Thoracic aorta (tissue), 2 donors: ENCODE measurements at places on chromosomes 2 and 18. TPM values are rescaled to one million over a fixed set of nuclear protein-coding genes. Genes with fewer than 3 reads are reported as not detected.

The DSG4 gene
- total RNA-seq, result not detected

- no peak for DNase-seq
Observed at GRCh38 chr2:112906276-112906675, 4.7 kb upstream of the IL37 start.

GRCh38 chr2:63008838-63009237 is 41.8 kb upstream of the OTX1 start:
- no peak for DNase-seq

The CSRNP3 gene
- 2.7 TPM for total RNA-seq

DNA sequence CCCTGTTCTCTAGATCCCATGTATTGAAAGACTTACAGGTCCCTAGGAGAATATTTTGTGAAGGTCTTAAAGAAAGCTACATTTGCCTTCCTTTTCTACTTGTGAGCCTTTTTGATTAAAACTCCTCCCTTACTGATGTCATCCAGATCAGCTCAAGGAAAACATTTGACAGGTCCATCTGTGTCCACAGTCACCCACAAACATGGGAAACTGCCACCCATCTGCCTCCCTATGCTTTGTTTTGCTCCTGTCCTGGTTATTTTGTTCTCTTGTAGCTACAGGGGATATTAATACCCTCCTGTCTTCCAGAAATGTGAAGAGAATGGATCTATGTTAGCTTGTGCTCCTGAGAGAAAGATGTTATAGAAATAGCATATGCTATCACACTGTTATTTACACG is 203.6 kb upstream of the GALNT5 start:
- DNase-seq, result no peak

GRCh38 chr2:198657512-198658121 is 800.1 kb downstream of the SATB2 start:
- DNase-seq, result no peak

GRCh38 chr2:152093464-152093863 is 5.4 kb downstream of the CACNB4 start:
- DNase-seq, result no peak

- DNase-seq, result no peak
Observed at GRCh38 chr2:202765436-202765835, 106.1 kb downstream of the ICA1L start.

The TBC1D8 gene
- 47.4 TPM for total RNA-seq

- no peak for DNase-seq
Observed at GRCh38 chr2:207722773-207723424, 11.5 kb downstream of the CCNYL1 start.

The SPATA3 gene
- total RNA-seq, result not detected

- DNase-seq, result no peak
Observed at GRCh38 chr2:103276869-103277268, 515.0 kb downstream of the TMEM182 start.

DNA sequence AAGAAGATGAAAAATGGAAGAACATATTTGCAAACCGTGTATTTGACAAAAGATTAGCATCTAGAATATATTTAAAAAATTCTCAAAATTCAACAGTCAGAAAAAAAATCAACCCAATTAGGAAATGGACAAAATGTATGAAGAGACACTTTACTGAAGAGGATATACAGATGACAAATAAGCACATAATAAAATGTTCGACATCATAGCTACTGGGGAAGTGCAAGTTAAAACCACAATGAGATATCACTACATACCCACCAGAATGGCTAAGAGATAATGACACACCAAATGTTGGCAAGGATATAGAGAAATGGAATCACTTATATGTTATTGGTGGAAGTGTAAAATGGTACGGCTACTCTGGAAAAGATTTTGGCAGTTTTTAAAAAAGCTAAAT is 11.7 kb upstream of the NUP35 start:
- DNase-seq, result no peak

The VSNL1 gene
- not detected for total RNA-seq

DNA sequence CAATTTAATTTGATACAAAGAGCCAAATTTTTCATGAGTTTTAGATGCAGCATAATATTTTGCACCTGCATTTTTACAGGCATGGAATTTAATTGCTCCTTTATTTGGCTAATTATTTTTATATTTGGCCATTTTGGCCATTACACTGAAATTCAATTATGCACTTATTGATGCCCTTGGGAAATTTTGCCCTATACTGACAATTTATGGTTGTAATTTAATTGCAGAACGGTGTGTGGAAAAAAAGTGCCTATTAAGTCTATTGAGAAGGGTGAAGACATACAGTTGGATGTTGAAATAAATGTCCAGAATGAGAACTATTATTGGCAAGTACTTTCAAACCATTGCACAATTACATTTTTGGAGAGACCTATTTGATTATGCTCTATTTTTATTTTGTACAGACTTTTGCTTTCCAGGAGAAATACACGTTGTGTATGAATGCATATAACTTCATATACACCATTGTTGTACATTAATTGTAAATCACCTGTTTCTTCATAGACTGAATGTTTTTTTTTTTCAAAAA is 1319.3 kb upstream of the CDH2 start:
- no peak for DNase-seq

GRCh38 chr2:85790499-85791188 is 36.9 kb downstream of the ATOH8 start:
- no peak for DNase-seq

DNA sequence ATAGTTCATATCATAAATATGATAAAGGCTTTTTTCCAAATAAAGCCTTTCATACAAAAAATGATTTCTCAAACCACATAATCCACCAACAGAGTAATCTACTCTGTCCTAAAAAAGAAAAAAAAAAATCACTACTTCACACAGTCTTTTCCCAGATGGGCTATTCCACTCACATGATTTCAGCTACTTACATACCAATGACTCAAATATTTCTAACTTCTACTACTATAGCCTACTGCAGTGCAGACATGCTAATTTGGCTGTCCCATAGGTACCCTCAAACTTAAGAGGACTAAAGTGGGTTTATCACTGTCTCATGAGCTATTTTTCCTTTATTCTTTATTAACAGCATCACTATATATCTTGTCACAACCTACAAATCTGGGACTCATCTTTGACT is 57.4 kb downstream of the SLC66A3 start:
- no peak for DNase-seq

- DNase-seq, result no peak
Observed at GRCh38 chr2:28979576-28980366, 1.3 kb upstream of the TOGARAM2 start.
